ENCODE measurements at places on chromosomes 2 and 18.

DNA sequence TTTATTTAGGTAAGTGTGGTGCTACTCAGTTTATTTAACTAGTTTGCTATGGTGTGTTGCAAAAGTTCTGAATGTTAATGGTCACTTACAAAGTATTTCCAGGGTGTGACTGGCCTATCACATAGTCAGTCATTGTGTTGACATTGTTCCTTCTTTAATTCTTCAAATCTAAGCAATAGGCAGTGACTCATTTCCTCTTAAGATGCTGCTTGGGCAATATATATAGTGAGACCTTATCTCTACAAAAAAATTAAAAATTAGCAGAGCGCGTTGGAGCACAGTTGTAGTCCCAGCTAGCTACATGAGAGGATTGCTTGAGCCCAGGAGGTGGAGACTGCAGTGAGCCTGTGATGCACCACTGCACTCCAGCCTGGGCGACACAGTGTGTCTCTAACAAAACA, 5.8 kb upstream of the CCDC88A start:
- no peak for DNase-seq

DNA sequence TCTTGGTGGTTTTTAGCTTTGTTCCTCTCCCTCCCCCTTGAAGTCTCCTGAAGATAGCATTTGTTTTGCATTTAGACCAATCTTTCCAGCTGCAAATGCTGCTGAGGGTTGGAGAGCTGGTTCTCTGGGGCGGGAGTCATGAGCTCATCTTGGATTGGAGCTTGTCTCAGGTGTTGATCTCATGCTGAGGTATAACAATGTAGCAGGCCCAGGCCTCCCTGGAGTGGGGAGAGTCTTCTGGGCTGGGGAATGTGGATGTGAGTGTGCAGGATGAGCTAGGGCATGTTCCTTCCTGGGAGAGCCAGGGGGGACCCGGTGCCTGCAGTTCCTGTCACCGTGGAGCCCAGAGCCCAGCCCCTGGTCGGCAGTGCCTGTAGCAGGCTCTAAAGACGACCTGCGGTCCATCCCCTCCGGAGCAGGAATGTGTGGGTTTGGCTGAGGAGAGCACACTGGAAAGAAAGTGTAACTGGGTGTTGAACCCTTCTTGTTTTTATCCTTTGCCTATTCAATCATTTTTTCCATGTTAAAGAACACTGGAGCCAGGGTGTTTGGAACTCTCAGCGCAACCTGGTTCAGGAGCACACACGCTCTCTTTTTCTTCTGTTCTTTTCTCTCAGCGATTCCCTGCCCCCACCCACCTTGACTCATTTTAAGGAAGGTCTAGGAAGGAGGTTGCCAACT, 2.7 kb downstream of the ZNF532 start:
- DNase-seq: no peak

- DNase-seq: no peak
These were observed 26.4 kb upstream of the PGAP1 start for GRCh38 chr2:196952936-196953335.

DNA sequence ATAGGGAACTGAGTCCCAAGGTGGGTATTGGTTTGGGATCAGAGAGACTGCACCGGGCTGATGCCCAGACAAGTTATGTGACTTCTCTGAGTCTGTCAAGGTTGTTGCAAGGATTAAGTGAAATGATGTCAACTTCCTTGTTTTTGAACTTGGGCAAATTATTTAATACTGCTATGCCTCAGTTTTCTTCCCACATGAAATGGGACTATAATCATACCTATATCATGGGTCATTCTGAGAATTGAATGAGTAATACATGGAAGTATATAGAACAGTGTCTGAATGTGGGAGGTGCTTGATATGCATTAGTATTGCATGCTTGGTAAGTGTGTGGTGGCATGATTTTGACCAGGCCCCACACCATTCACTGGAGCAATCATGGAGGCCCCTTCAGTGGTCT, 99.0 kb downstream of the PRKCE start:
- no peak for DNase-seq

- DNase-seq: no peak
These were observed 3.7 kb downstream of the ODC1 start for GRCh38 chr2:10444463-10444862.

- no peak for DNase-seq
These were observed 6.2 kb upstream of the ARMC9 start for GRCh38 chr2:231191896-231192872.

GRCh38 chr2:107325981-107326786, 440.2 kb upstream of the ST6GAL2 start:
- no peak for DNase-seq

DNA sequence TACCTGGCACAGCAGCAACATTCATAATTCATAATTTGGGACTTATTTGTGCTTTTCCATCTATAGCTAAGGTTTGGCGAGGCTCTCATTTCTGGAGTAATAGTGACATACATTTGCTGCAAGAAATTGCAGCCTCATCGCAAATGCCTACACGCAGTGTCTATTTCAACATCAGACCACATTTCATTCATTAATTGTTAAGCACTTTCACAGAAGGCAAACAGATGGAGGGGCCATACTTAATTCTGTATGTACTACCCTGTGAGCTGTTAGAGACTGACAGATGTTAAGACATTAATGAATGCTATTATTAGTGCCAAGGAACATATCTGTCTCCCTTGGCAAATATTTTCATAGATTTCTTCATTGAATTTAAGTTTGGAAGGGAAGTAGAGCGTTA, 125.7 kb downstream of the UXS1 start:
- no peak for DNase-seq

GRCh38 chr2:30310955-30311354, 79.6 kb downstream of the LBH start:
- no peak for DNase-seq

DNA sequence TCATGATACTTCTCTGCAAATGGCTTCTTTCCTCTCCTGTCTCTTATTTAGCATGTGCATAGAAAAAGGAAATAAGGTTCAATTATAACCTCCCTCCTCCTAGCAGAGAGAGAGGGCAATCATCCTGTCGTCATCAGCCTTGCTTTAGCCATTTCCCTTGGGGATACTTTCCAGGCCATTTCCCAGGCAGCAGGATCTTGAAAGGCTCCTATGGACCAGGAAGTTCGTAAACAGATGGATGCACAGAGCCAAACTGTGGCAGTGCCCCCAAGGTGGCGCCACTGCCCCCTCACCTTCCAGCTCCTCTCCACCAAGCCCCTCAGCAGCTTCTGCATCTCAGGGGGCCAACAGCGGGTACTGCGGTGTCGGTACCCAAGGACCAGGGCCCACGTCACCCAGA, 157.4 kb downstream of the DTNA start:
- no peak for DNase-seq

DNA sequence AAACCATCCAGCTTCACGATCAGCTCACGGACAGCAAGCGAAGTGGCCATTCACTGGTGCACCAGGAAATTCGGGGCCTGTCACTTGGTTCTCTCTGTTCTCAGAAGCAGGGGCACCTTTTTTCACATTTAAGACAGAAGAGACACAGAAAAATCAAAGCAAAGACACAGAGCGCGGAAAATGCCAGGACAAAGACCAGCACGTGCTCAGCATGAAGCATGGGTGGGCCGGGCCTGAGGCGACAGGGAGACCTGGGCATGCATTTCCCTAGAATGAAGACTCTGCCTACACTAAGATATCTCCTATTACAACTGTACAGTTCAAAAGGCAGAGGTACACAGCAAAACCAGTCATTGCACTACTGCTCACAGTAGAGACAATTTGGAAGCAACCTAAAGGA, 117.4 kb upstream of the ID2 start:
- DNase-seq: no peak

GRCh38 chr2:42762823-42763804, 821 bp downstream of the OXER1 start:
- DNase-seq: no peak

- no peak for DNase-seq
These were observed 50.7 kb downstream of the ATIC start for GRCh38 chr2:215362562-215362904.

- DNase-seq: no peak
These were observed 62.7 kb downstream of the CYP1B1 start for GRCh38 chr2:38013158-38013752.

DNA sequence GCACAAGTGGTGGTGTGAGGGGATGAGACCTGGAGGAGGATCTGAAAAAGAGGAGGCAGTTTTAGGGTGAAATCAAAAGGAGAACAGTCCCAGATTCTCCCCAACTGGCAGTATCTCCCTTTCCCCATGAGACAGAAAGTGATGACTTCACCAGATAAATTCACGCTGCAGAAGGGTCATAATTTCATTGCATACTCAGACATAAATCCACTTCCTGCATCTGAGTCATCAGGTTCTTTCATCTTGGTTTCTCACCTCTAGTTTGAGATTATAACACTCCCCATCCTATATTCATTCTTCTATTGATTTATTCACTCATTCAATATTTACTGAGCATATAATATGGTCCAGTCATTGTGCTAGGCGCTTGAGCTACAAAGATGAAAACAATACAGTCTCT, 64.7 kb downstream of the CCDC148 start:
- DNase-seq: no peak

DNA sequence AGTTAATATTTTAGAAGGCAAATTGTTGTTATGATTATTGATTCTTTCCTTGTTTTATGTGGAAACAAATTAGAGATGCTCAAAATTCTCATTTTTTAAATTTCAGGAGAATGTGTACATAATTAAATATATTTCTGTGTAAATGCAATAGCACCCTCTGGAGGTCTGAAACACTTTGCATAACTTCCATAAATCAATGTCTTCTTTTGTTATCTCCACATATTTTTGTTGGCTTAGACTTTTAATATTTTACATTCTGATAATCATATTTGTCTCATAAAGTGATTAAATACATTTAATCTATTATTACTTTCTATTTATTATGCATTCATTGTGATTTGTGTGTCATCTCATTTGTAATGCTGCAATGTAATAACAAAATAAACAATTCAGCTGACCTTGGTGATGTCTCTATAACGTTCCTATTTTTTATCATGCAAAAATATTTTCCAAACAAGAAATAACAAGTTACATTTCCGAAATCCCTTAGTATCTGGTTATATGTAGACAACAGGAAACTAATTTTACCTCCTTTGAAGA, 201.8 kb upstream of the GALNT5 start:
- DNase-seq: no peak

DNA sequence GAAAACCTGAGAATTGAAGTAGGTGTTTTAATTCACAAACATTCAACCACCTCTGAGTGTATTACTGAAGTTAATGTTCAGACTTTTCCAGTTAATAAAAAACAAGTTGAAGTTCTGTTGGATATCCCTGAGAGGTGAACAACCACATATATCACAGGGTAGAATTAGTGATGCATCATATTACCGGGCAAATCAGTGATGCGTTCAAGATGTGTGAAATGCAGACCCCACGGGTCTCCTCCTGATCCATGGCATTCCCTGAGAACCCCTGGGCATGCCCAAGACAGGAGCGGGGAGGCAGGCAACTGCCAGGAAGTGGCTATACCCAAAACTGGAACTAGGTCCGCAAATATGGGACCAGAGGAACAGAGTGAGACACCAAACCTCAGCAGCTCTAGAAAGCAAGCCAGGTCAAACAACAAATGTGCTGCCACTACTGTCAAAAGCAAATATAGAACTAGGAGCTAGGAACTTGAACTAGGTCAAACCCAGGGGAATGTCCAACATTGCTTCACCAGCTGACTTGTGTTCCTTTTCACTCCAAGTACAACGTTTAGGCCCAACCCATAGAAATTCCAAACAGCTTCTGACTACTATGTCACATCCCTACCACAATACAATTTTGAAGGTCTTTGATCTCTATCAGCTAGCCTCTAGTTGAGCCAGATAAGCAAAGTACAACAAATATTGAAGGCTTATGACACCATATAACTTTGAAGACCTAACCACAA, 20.2 kb downstream of the PSTPIP2 start:
- no peak for DNase-seq

- DNase-seq: no peak
These were observed 14.4 kb downstream of the RAB12 start for GRCh38 chr18:8623549-8624106.

DNA sequence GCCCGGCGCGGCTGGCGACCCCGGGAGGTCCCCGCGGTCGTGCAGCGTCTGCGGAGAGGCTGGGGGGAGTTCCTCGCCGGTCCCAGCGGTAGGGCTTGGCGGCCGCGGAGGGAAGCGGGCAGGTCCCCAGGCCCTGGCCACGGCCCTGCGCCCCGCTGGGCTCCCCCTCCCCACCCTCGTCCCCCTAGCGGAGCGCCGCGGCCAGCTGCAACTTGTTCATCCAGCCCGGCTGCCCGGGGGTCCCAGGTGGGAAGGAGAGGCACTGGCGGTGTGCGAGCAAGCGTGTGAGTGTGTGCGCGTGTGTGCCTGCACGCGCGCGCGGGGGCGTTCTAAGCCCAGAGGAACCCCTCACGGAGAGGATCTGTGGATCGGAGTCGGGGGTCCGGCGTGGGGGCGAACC, 1.3 kb downstream of the PTPRM start:
- DNase-seq: no peak

GRCh38 chr2:218897394-218898108, 16.9 kb downstream of the WNT10A start:
- DNase-seq: no peak

DNA sequence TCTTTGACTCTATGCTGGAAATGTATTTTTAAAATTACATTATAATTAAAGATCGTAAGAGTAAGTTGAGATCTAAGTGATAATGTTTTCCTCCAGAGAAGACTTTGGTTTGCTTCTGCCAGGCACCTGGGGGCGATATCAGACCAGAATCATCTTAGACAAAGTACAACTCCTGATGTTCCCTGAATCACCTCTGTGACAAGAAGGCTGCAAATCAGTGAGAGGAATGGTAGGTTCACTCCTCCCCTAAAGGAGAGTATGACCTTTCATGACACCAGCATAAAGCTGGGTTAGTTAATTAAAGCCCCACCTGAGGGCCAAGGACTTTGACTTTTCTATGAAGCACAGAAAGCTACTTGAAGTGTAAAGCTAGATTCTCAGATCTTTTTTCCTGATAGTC, 114.4 kb upstream of the DTNA start:
- DNase-seq: no peak

DNA sequence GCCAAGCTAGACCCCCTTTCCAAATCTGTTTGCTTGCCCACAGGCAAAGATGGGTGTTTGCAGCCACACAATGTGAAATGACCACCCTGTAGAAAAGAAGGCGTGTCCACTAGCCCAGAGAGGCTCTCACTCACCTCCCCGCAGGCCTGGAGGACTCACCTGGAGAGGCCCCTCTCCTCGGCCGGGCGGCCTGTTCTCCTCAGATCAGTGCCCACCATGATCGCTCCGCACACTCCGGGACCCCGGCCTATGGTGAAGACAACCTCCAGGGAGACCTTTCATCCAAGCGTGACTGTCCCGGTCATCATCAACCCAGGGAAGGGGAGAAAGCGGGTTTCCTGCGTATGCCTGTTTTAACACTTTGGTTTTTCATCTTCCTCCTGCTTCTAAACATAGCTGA, 328.7 kb upstream of the SALL3 start:
- no peak for DNase-seq

Measured in glomerular endothelial cell (primary cell).